ENCODE measurements at places on chromosomes 2 and 18.

- DNase-seq: no peak
These were observed 89.2 kb downstream of the SP100 start for GRCh38 chr2:230505162-230505561.

GRCh38 chr2:207334624-207335371 is 169.1 kb upstream of the KLF7 start:
- peak; percentile 72 for DNase-seq

DNA sequence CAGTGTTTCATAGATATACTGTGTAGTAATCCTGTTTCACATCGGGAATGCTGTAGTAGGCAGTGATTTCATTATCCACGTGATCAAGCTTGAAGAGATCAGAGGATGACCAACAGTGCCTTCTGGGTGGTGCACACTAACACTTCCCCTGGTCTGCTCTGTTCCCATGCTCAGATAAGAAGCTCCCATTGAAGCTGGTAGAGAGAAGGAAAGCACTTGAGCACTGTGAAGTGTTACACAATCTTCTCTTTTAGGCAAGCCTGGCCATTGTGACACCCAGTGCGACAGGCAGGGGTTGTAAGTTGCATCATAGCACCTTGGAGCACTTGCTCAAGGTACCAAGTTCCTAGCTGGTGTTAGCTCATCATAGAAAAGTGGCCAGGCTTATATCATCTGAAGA is 30.6 kb upstream of the GPD2 start:
- no peak for DNase-seq

- DNase-seq: peak; percentile 86
These were observed 18.2 kb downstream of the RPL37A start for GRCh38 chr2:216516730-216517350.

- DNase-seq: no peak
These were observed 1042.3 kb upstream of the NRXN1 start for GRCh38 chr2:52074130-52074719.

GRCh38 chr2:53527056-53527455 is 240.5 kb upstream of the CHAC2 start:
- no peak for DNase-seq

DNA sequence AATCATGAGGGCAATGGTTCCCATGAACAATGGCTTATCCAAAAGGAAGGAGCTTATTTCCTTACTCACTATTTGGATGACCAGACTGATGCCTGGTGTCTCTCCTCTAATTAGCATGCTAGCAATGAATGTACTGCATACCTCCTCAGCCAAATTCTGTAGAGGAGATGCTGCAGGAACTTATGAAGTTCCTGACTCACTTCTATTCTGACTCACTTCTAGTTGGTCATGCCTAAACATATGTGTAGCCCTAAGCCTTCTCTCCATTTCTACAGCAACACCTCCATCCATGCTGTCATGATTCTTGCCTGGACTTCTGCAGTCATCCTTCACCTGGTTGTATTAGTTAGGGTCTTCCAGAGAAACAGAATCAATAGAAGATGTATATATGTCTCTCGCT is 59.9 kb upstream of the MRPS9 start:
- no peak for DNase-seq

GRCh38 chr2:172442072-172442895 is 14.9 kb downstream of the ITGA6 start:
- DNase-seq: peak; percentile 30

DNA sequence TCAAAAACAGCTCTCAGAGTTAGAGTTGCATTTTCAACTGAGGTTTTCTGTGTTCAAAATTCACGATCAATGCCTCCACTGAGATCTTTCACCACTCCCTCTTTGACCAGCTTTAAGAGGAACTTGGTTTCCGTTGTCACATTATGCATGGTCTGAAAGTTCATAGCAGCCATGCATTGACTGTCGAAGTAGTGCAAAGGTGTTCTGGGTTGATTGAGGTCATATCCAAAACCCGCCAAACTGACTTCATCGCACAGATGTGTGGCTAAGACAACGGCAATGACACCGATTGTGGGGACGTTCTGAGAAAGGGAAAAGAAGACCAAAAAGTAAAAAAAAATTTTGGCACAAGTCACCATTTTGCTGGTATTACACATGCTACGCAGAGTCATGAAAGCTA is 48.7 kb downstream of the ST3GAL5 start:
- DNase-seq: no peak

- DNase-seq: no peak
These were observed 614.0 kb upstream of the CRIM1 start for GRCh38 chr2:35741556-35741955.

DNA sequence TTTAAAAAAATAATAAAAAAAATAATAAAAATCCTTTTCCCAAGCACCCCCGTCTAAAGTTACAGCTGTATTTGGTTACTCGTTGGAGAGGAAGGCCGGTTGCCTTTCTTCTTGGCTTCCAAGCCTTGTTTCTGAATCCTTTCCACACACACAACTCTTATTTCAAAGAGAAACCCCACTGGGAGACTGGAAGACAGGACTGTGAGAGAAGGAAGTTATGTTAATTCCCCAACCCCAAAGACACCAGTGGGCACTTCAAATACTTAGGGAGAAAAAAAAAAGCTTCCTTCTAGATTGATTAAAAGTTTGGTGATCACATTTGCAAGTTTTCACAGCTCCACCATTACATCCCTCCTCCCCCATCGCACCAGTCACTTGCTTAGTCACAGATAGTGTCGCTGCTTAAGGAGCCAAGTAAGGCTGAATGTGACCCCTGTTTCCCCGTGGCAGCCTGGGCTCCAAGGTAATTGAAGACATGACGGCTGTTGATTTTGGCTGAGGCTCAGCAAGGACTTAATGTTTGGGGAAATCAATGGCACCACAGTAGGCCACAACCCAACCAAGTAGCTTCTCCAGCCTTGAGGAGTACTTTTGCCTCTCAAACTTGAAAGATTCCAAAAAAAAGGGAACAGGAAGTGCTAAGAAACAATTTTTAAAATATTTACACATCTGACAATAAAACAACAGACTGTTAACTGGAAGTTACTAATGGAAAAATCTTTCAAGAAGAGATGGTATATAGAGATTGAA is 40.8 kb upstream of the FRZB start:
- DNase-seq: peak; percentile 16

DNA sequence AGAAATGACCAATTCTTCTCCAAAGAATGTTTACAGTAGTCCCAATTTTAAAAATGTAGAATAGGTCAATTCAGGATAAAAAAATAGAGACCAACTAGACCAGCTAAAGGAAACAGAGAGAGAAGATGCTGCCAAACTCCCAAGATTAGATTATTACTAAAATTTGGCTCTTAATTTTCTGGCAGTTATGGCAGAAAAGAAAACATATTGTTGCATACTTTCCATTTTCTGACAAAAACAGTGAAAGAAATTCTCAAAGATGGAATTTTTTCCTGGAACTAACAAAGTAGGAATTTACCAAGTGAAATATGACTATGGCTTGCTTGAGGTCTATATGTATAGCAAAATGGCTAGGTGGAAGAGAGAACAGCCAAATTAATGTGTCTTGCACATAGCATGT is 138.3 kb upstream of the STK17B start:
- DNase-seq: no peak

DNA sequence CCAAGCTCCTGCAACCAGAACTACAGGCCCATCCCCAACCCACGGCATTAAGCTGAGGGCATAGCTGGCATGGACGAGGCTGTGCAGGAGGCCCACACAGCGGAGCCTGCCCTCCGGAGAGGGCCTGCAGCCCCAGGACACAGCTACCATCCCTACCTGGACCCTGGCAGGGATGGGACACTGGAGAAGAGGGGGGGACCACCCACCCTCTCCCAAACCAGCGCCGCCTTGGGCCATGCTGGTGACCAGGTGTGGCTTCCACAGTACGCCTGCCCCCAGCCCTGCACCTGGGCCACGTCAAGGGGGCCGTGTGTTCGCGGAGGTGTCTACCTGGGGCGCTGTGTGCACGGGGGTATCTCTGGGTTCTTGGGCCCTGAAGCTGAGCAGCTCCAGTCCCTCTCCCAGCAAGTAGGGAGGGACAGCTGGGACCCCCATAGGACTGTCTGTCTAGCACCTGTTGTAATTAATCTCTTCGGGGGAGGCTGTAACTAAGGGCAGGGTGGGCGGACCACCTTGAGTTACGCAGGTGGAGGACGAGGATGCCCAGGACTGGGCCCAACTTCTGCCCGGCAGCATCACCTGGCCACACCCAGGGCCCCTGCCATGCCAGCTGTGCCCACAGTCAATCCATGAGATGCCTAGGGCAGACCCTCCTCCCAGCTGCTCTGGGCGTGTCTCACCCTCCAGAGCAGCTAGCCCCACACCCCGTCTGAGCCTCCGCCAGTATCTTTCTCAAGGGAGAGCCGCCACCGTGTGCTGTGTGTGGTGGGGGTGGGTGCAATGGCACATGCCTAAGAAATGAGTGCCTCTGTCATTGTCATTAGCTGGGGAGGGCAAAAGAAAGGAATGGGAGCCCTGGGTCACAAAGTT is 18.3 kb downstream of the HS6ST1 start:
- DNase-seq: no peak

- no peak for DNase-seq
These were observed 610.2 kb downstream of the ZEB2 start for GRCh38 chr2:143909577-143910353.

DNA sequence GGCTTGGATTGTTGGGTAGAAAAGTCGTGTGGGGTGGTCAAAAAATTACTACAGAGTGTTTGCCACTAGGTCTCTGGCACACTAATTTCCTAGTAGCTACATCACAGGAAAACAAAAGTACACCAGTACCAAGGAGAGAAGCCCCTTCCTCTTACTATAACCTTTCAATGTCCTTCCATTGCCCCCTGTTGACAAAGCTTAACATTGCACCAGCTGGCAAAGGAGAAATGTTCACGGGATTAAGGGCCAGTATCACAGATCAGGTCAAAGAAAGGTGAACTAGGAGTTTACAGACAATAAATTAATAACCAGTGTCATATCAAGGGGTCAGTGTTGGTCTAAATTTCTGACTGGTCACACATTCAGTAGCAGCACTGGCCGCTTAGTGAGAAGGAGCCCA is 1139.6 kb upstream of the FAM98A start:
- DNase-seq: no peak

- DNase-seq: no peak
These were observed 83.4 kb downstream of the XDH start for GRCh38 chr2:31331156-31331555.

GRCh38 chr2:200423541-200423940 is 86.3 kb downstream of the KCTD18 start:
- DNase-seq: no peak

DNA sequence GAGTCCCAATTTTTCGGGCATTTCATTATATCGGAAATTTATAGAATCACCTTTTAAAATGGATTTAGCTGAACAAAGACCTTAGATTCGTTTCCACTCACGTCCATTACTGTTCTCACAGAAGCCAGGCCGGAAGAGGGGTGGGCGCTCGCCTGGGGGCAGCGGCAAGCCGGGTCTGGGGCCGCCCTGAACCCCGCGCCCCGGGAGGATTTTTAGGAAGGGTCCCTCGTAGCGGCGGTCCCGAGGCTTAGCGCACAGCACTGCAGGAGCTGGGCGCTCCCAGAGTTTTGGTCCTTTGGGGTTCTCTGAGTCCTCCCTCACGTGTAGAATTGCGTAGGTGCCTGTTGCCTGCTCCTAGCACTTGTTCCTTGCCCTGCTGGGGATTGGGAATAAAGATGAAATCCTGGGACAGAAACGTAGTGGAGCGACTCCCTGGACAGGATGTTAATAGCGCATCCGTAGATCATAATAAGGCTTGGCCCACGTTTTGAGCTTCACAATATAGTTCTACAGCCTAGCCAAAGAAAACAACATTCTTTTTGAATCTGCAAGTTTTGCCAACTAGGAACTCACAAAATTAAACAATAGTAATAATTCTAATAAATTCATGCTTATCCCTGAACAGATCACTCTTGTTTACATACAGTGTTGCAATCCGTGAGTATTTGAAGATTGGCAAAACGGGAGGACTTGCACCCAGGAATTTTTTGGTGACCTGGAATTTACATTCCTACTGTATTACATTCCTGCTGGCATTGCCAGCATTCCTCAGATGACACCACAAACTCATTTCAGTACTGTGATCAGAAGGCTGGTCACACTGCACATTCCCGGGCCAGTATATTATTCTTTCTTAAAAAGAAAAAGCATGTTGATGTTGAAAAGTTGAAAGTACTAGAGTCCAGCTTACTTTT is 875 bp downstream of the C18orf63 start:
- peak; percentile 52 for DNase-seq

DNA sequence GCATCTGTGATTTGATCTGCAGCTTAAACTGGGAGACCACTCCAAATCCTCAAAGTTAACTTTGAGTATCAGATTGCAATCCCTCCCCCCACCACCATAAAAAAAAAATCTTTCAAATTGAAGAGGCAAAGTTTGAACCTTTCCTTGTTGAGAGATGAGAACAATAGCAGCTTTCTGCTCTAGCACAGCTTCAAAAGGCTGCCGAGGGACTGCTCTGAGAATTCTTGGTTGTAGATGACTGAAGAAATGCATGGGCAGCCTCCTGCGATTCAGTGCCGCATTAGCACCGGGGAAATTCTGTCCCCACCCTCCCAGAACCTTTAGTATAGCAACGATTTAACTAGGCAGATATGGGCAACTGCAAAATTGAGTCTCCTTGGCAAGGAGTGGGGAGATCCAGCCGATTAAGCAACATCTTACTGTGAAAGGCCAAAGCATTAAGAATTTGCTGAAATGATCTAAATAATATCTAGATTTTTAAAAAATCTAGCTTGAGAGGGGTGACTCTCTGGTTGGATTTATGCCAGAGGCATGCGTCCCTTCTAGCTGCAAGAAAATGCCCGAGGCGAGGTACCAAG is 3.9 kb upstream of the SP5 start:
- no peak for DNase-seq

DNA sequence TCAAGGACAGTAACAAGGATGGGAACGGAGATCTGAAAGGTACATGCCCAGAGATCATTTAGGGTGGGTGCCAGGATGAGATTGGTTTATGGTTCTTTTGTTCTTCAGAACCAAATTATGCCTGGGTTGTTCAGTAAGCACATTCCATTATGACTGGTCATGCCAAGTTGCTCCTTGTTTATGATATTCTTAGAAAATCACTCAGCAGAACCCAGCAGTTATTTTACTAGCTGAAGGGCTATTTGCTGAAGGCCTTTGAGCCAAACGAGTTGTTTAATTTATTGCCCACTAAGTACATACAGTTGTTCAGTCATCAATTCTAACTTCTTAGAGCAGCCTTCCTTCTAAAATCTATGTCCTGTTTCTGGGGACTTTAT is 635 bp downstream of the SLC3A1 start:
- DNase-seq: no peak

- DNase-seq: no peak
These were observed 157.4 kb downstream of the MYO3B start for GRCh38 chr2:170335351-170335750.

- DNase-seq: no peak
These were observed 237.3 kb downstream of the OSR1 start for GRCh38 chr2:19120941-19121750.

DNA sequence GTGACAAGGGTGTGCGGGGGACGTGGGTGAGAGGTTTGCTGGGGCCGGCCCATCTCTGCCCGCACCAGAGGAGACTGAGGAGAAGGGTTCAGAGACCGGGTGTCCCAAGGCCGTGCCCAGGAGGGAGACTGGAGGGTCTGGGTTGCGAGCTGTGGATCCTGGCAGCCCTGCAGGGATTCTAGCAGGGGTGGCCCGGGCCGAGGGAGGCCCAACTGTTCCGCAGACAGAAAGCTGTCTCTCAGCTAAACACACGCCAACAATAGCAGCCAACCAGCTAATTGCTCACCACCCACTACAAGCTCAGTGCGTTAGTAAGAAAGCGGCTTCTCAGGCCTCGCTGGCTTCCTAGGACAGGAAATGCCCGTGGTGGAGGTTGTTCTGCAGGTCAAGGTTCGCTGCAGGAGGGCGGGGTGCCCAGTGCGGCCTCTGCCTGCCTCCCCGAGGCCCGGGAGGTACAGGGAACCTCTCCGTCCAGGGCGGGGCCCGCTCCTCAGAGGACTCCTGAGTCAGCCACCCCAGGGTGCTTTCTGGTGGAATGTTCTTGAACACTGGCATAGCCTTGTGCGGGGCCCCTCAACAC is 282.0 kb upstream of the PXDN start:
- DNase-seq: no peak
